Activated naive CD8-positive, alpha-beta T cell treated with anti-CD3 and anti-CD28 coated beads, Interleukin-2, amount 10 ng/mL, durations not matched to agents 7 days and 5 days (primary cell): ENCODE measurements at places on chromosomes 2 and 18. TPM values are rescaled to one million over a fixed set of nuclear protein-coding genes. Genes with fewer than 3 reads are reported as not detected.

DNA sequence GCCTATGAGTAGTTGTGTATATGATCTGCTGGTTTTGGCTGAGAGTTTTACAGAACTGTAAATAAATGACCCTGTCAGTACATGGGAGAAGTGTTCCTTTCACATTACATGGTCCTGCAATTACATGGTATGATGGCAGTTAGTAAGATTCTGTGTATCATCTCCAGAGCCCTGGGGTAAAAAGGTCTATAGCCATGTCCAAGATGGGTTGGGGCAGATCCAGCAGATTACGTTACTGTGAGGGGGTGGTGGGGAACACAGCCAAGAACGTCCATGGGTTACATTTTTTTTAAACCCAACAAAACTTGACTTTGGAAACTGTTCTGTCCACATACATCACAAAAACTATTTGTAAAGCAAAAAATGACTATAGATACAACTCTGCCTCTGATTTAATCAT, 64.2 kb upstream of the LMAN1 start:
- H3K4me1 ChIP-seq: no peaks in the 10 kb centered on the region
- H3K27me3 ChIP-seq: peaks cover 16% of the 10 kb centered on the region
- H3K4me3 ChIP-seq: no peak overlapping the region
- H3K27ac ChIP-seq: no peak overlapping the region

DNA sequence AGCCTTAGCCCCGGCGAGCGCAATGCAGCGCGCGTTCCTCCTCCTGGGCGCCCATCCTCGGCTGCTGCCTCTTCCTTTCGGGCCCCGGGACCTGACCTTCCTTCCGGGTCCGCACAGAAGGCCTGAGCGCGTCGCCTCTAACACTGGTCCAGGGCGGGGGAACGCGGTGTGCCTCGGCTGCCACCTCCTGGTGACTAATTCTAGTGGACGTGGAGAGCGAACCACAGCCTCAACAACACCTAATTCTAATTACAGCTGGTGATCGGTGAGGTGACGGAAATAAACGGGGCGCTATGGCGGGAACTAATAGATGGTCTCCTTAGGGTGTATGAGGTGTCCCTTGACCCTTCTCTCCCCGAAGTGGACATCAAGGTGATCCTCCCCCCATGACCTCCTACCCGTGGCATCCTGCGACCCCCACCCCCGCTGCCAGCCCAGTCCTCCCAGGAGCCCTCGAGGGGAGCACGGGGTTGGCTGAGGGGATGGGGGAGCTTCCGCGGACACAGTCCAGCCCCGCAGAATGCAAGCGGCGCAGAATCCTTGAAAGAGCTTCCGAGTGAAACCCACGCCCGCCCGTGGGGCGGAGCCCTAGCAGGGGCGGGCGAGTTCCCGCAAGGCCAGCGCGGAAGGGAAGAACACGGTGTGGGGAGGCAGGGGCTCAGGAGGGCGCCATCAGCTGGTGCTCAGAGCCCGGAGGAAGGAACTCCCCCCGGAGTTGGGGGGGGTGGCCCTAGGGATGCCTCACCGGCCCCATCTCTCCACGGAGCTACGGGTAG, 12.8 kb upstream of the HMSD start:
- H3K4me3 ChIP-seq: peak overlapping the region; percentile 79
- peaks cover 3% of the 10 kb centered on the region for H3K4me1 ChIP-seq
- H3K27me3 ChIP-seq: peaks cover 19% of the 10 kb centered on the region
- no peaks in the 10 kb centered on the region for H3K36me3 ChIP-seq

DNA sequence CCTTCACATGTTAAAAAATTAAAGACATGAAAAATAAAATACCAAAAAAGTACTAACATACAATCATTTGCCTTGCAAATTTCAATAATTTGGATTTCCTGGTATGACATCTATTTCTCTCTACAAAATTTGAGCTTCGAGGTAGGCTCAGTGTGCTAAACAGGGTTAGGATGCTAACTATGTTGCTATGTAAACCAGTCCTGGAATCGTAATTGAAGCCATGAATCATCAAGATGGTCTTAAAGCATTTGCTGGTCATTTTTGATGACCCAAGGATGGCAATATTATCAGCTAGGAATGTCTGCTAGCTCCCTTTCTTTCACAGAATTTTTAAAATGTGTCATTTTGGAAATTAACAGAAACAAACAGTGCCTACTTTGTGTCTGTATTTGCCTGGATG, 107.9 kb upstream of the TTC39C start:
- H3K27me3 ChIP-seq: peaks cover 3% of the 10 kb centered on the region
- H3K4me3 ChIP-seq: no peak overlapping the region
- DNase-seq: no peak
- peaks cover 2% of the 10 kb centered on the region for H3K4me1 ChIP-seq
- no peak overlapping the region for H3K27ac ChIP-seq

DNA sequence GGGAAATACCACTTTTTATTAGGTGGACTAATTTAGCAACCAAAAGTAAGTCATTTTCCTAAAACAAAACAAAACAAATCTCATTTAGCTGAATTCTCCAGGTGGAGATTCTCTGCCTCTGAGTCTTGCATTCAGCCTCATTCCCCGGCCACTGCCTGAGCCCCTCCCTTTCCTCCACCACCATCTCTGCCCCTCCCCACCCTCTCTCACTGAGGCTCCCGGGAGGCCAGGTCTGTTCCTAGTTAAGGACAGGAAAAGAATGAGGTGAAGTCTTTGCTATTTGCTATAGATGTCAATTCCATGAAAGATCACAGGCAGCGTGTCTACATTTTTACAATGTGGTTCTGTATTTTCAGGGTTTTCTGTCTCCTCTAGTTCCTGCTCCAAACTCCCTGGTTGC, 83.0 kb upstream of the SOX11 start:
- no peaks in the 10 kb centered on the region for H3K36me3 ChIP-seq
- H3K4me3 ChIP-seq: no peak overlapping the region
- H3K4me1 ChIP-seq: no peaks in the 10 kb centered on the region

GRCh38 chr2:34241905-34242762, 643.0 kb upstream of the FAM98A start:
- no peaks in the 10 kb centered on the region for H3K4me1 ChIP-seq
- H3K27me3 ChIP-seq: no peaks in the 10 kb centered on the region
- no peak for DNase-seq
- H3K36me3 ChIP-seq: no peaks in the 10 kb centered on the region
- no peak overlapping the region for H3K27ac ChIP-seq

DNA sequence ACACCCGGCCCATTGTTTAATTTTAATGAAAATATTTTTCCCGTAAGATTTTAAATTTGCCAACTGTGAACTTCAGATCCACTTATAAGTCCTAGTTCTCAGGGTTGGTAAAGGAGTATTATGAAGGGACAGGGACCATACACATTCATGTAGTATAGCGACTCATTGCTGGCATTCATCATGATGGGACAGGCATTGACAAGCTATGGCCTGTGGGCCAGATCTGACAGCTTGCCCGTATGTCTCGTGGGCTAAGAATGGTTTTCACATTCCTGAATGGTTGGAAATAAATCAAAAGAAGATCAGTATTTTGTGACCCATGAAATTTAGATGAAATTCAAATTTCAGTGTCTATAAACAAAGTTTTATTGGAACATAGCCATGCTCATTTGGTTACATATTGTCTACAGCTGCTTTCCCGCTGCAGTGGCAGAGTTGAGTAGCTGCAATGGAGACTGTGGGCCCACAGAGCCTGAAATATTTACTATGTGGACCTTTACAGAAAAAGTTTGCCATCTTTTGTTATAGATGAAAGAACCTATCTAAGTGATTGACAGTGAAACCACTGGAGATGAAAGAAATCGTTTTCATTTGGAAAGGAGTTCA, 4.1 kb downstream of the RAPGEF4 start:
- no peak for DNase-seq
- no peak overlapping the region for H3K27ac ChIP-seq
- no peaks in the 10 kb centered on the region for H3K36me3 ChIP-seq
- no peak overlapping the region for H3K4me3 ChIP-seq

- peaks cover 37% of the 10 kb centered on the region for H3K36me3 ChIP-seq
- no peak for DNase-seq
- H3K4me3 ChIP-seq: no peak overlapping the region
- H3K27me3 ChIP-seq: no peaks in the 10 kb centered on the region
- H3K4me1 ChIP-seq: peaks cover 14% of the 10 kb centered on the region
Measured at GRCh38 chr18:21000667-21001066, 110.9 kb downstream of the ROCK1 start.

DNA sequence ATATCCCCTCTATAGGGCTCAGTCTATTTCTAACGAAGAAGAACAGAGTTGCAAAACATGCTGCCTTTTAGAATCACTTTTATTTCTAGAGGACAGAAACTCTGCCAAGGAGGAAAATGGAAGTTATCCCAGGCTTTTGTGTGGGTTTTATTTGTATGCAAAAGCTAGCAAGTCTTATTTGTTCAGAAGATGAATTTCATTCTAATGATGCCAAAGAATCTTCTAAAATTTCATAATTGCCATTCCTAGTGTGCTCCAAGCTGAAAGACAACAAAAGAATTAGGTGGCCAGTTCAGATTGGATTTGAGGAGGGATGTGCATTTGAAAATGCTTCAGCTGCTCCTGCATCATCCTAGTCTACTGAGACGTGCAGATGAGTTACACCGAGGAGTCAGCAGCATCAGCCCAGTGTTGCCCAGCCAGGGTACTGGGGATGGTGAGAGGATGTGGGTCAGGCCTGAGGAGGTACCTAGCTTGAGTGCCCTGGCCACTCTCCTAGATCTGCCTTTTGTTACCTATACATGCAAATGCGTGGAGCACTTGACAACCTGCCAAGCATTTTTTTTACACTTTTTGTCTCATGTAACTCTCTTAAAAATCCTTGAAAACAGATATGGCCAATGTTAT, 80.1 kb downstream of the KCNS3 start:
- no peak overlapping the region for H3K27ac ChIP-seq
- no peaks in the 10 kb centered on the region for H3K27me3 ChIP-seq
- H3K4me3 ChIP-seq: no peak overlapping the region
- no peak for DNase-seq

GRCh38 chr2:8582651-8583399, 99.0 kb upstream of the ID2 start:
- H3K4me1 ChIP-seq: peaks cover 41% of the 10 kb centered on the region
- H3K27me3 ChIP-seq: peaks cover 10% of the 10 kb centered on the region
- H3K4me3 ChIP-seq: peak overlapping the region; percentile 30

- H3K27me3 ChIP-seq: peaks cover 50% of the 10 kb centered on the region
- H3K36me3 ChIP-seq: no peaks in the 10 kb centered on the region
- peaks cover 1% of the 10 kb centered on the region for H3K4me1 ChIP-seq
- no peak overlapping the region for H3K27ac ChIP-seq
Measured at GRCh38 chr2:138779406-138779780, 797 bp downstream of the NXPH2 start.

L3MBTL4 gene
- total RNA-seq: 0.08 TPM

DSG1 gene
- total RNA-seq: not detected

LIPG gene
- not detected for total RNA-seq

TANC1 gene
- total RNA-seq: 0.31 TPM

AMER3 gene
- not detected for total RNA-seq
